ENCODE measurements at places on chromosomes 5 and 9. TPM values are rescaled to one million over a fixed set of nuclear protein-coding genes. Genes with fewer than 3 reads are reported as not detected.

Gene PRRX2
- polyA plus RNA-seq = 0.77 TPM

Gene TMOD1
- 56.8 TPM for polyA plus RNA-seq

Gene UBQLN1
- polyA plus RNA-seq = 28.2 TPM

Gene PCSK5
- polyA plus RNA-seq = 12.7 TPM

Gene ADAMTS2
- 9.6 TPM for polyA plus RNA-seq

Gene HTR4
- polyA plus RNA-seq = 0.23 TPM

Gene PKD2L2
- not detected for polyA plus RNA-seq

Gene NEUROG1
- polyA plus RNA-seq = 0.06 TPM

Gene NMUR2
- not detected for polyA plus RNA-seq

Gene RIMOC1
- polyA plus RNA-seq = 17.6 TPM

Gene CAMK2A
- polyA plus RNA-seq = 1.2 TPM

Gene TEX48
- not detected for polyA plus RNA-seq

Gene PCDHB6
- 1.1 TPM for polyA plus RNA-seq

Gene PDCD1LG2
- 5.0 TPM for polyA plus RNA-seq

Gene SLC35A4
- polyA plus RNA-seq = 27.1 TPM

Gene ATP6V0E1
- polyA plus RNA-seq = 376 TPM

Gene CDKN2A
- polyA plus RNA-seq = 1.3 TPM

Gene AQP7
- polyA plus RNA-seq = 2.0 TPM

Gene SMIM15
- polyA plus RNA-seq = 26.1 TPM

Gene ARID3C
- not detected for polyA plus RNA-seq

Gene INSL6
- not detected for polyA plus RNA-seq

Data from ovary (tissue), 10 donors.